A549 treated with ZK216348 at 1 μM for 4 hours (cell line): ENCODE measurements at places on chromosomes 5 and 9. TPM values are rescaled to one million over a fixed set of nuclear protein-coding genes. Genes with fewer than 3 reads are reported as not detected.

The BASP1 gene
- 220 to 349 TPM (median 293 TPM) in 5 replicates for total RNA-seq

The F12 gene
- 11.6 to 25.9 TPM (median 23.8 TPM) in 5 replicates for total RNA-seq

The ANKRD34B gene
- total RNA-seq = 0.06 to 0.31 TPM (median 0.25 TPM) in 4 of 5 replicates, not detected in the other

The PCDHGC5 gene
- total RNA-seq = not detected in 5 replicates

The SPINK13 gene
- total RNA-seq = not detected in 5 replicates

The HMMR gene
- 16.3 to 31.5 TPM (median 26.2 TPM) in 5 replicates for total RNA-seq

The PCDHGB4 gene
- total RNA-seq = 0.74 to 1.1 TPM (median 0.90 TPM) in 5 replicates

The CCDC192 gene
- not detected in 5 replicates for total RNA-seq

The ACOT12 gene
- not detected in 5 replicates for total RNA-seq

The TPPP gene
- 4.5 to 7.6 TPM (median 6.0 TPM) in 5 replicates for total RNA-seq

The SHC3 gene
- total RNA-seq = 0.36 to 0.58 TPM (median 0.47 TPM) in 5 replicates

The TLX3 gene
- not detected in 5 replicates for total RNA-seq

The C5orf34 gene
- 3.5 to 6.2 TPM (median 4.5 TPM) in 5 replicates for total RNA-seq

The SOX30 gene
- total RNA-seq = not detected in 5 replicates

The SERF1A gene
- total RNA-seq = 0.55 to 2.0 TPM (median 0.81 TPM) in 5 replicates

The APBA1 gene
- total RNA-seq = 0.12 to 1.1 TPM (median 0.16 TPM) in 5 replicates

The ECSCR gene
- not detected in 5 replicates for total RNA-seq

The SPOCK1 gene
- total RNA-seq = 8.0 to 26.8 TPM (median 17.2 TPM) in 5 replicates

The F2R gene
- total RNA-seq = 28.3 to 56.4 TPM (median 49.9 TPM) in 5 replicates

The CDX1 gene
- total RNA-seq = not detected in 5 replicates
